T-cell (primary cell): ENCODE measurements at places on chromosomes 4 and X. TPM values are rescaled to one million over a fixed set of nuclear protein-coding genes. Genes with fewer than 3 reads are reported as not detected.

Gene IL1RAPL2
- not detected for total RNA-seq

- no peak for DNase-seq
- no peaks in the 10 kb centered on the region for H3K4me1 ChIP-seq
- no peak overlapping the region for H3K4me3 ChIP-seq
- H3K36me3 ChIP-seq, result no peaks in the 10 kb centered on the region
- H3K27ac ChIP-seq, result no peak overlapping the region
These were observed 146.1 kb downstream of the RBM46 start for GRCh38 chr4:154927126-154927680.

Gene TMSB15A
- total RNA-seq, result not detected

- no peaks in the 10 kb centered on the region for H3K27me3 ChIP-seq
- no peak overlapping the region for H3K27ac ChIP-seq
- DNase-seq, result no peak
These were observed 61.3 kb downstream of the CLDN34 start for GRCh38 chrX:10028283-10029104.

DNA sequence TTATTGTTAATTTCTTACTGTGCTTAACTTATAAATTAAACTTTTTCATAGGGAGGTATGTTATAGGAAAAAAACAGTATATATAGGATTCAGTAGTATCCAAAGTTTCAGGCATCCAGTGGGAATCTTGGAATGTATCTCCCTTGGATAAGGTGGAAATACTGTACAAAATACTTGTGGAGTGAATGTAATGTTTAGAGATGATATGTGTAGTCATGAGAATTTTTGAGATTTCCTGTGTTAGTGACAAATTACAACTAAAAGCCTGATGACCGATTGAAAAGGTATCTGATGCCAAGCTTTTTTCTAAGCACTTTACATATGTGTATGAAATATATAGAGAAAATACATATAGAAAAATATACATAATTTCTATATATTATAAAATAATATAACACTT is 69.2 kb downstream of the STK32B start:
- H3K27me3 ChIP-seq, result no peaks in the 10 kb centered on the region
- H3K36me3 ChIP-seq, result no peaks in the 10 kb centered on the region
- H3K4me1 ChIP-seq, result no peaks in the 10 kb centered on the region

GRCh38 chrX:112056886-112057285 is 25.7 kb downstream of the TRPC5 start:
- no peaks in the 10 kb centered on the region for H3K27me3 ChIP-seq
- no peak for DNase-seq
- H3K4me3 ChIP-seq, result no peak overlapping the region
- no peaks in the 10 kb centered on the region for H3K4me1 ChIP-seq
- no peaks in the 10 kb centered on the region for H3K36me3 ChIP-seq
- no peak overlapping the region for H3K27ac ChIP-seq
